ENCODE measurements at places on chromosomes 1 and 21.

- no peak for DNase-seq
Measured at GRCh38 chr1:110212169-110213142, 2.3 kb downstream of the KCNC4 start.

DNA sequence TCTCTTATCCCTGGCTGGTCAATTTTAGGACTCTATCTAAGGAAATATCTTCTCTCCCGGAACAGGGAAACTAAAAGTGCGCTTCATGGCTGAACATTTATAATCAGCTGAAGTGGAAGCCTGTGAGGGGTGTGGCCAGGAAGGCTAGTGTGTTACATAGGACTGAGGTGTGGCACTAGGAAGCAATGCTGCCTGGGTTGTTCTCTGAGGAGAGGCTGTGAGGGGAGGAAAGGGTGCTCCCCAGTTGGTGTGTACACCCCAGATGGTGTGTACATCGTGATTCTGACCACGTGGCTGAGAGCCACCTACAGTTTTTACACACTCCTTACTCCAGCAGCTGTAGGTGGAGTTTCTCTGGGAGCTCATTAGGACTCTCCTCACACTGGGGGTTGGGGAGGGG is 16.3 kb downstream of the NTPCR start:
- no peak for DNase-seq

DNA sequence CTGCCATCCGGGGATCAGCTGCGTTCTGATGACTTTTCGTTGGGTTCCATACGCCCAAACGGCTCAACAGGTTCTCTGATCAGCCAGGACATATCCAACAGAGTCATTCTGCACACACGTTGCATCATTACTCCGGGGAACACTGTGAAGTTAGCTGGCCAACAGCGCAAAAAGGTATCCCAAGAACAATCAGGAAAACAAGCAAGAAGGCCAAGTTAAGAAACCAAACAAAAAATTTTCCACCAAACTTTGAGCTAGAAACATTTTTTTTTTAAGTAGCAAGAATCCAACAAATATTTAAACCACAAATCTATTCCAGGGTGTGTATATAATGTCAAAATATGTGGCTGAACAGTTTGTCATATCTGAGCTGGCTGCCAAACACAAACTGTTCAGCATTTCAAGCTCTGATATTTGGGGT is 29.2 kb downstream of the NID1 start:
- no peak for DNase-seq

DNA sequence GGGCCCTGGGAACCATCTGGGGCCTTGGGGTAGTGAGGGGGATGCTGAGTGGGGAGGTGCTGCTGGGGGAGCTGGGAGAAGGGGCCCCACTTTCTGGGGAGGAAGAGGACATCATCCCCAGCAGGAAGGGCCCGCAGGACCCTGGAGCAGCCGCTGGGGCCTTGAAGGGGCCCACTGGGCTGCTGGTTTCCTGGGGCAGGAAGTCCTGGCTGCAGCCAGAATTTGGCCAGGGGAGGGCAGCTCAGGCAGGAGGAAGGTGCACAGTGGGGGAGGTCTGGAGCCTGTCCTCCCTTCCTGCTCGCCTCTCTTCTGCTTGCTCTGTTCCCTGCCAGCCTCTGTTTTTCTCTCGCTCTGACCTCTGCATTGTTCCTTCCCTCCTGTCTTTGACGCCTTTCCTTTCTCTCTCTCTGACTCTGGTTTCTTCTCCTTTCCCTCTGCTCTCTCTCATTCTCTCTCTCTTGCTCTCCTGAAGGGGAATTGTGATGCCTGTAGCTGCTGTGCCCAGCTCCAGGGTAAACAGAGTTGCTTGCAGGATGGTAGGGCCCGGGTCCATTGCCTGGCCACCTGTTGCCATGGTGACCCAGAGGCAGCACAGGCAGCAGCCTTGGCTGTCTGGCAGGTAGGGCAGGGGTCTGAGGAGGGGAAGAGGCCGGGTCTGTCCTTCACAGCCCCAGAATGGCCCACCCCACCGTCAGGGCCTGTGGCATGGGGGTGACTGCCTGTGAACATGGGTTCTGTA is 23.9 kb downstream of the ACOT11 start:
- no peak for DNase-seq

- no peak for DNase-seq
Measured at GRCh38 chr21:38293765-38294164, 37.0 kb downstream of the KCNJ15 start.

DNA sequence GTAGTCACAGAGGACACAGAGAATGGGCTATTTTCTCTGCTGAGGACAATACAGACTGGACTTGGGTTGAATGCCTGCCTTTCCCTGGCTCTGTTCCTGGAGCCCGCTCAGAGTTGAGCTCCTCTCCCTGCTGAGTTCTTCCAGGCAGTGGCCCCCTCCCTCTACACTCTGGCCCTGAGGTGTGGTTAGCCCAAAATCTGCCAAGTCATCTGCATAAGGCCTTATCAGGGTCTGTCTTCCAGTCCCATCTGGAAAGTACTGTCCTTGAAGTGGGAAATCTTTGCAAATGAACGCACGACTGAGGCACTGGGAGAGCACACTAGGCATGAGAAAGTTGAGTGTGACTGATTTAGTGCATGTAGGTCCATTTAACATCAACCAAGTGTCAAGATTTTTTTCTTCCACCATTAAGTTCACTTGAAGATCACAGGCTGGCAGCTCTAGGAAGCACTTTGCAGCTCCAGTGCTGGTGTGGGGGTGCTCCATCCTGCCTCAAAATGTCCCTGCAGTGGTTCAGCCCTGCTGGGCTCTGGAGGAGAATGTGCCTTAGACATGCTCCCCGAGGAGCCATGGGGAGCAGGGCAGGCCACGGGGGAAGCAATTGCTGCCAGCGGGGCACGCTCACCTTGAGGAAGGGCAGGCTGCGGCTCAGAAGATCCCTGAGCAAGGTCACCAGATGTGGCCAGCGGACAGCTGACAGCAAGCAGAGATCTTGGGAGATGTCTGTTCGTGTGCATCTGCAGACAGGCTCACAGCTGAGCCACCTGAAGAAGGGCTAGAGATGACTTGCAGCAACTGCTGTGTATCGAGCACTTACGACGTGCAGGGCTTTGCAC is 41.5 kb downstream of the IER5 start:
- DNase-seq: no peak

- DNase-seq: no peak
Measured at GRCh38 chr1:56418151-56418631, 161.2 kb downstream of the PLPP3 start.

DNA sequence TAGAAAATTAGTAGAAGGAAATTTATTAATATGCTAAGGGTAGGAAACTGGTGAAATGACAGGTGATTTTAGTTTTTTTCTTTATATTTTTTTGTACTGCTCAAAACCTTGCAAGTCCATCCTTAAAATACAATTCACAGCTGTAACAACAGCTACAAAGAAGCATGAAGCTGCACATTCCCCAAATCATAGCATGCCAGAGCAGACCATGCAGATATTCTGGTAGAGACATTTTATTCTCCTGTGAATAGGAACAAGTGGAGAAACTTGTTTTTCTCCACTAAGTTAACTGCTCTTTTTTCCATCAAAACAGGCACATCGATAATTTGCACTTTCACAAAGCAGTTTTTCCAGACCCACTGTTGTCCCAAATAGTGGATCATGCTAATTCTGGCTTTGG is 1125.7 kb downstream of the BRINP3 start:
- no peak for DNase-seq

DNA sequence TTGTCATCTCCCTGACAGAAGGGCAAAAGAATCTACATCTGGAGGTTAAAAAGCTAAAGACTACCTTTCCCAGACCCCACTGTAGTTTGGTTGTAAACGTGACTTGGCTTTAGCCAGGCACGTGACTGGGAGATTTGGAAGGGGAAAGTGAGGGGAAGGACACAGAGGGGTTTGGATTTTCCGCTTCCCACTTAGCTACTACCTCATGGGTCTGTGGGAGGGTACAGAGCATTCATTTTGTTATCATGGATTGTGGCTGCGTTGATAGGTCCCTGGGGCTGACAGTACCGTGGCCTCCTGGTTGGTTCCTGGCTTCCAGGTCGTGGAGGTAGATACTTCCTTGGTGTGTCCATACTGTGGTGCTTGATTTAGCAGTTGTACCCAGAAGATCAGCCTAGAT is 2.6 kb downstream of the CHD1L start:
- peak; percentile 30 for DNase-seq

DNA sequence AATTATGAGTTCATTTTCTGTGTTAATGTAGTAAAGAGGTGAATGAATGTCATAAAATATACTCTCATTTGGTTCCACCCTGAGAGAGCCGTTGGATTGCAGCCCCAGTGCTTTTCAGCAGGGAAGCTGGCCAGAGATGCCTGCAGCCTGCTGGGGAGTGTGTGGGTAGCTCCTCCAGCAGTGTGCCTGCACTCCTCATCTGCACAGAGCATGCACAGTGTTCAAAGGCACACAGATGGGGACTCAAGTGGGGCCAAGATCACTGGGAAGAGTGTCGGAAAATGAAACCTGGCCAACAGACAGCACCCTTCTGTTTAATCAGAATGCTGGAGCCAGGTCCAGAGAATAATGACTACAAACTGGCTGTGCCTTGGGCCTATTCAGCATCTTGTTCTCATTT is 206.8 kb downstream of the ST6GALNAC3 start:
- no peak for DNase-seq

DNA sequence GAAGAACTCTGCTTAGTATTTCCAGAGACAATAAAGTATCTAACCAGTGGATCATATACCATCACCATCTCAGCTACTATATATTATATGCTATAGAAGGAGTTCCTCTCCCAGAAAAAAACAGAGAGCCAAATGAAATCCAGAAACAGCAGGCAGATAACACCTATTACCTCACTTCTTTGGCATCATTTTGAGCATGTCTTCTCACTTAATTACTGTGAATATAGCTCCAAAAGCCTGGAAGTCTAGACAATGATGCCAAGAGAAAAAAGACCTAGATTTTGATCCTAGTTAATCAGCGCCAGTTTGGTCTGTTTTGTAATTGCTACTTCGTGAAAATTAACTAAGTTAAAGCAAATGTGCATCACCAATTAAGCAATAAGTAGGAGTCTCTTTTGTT is 131.3 kb downstream of the EIF4G3 start:
- DNase-seq: no peak

GRCh38 chr1:246012341-246012740 is 494.7 kb downstream of the SMYD3 start:
- peak; percentile 12 for DNase-seq

GRCh38 chr1:82510431-82510830 is 709.7 kb downstream of the ADGRL2 start:
- no peak for DNase-seq

- no peak for DNase-seq
Measured at GRCh38 chr1:15771836-15772515, 13.4 kb downstream of the FBLIM1 start.

- DNase-seq: no peak
Measured at GRCh38 chr1:245154429-245155271, at the start of gene KIF26B. Gene KIF26B, plus strand, starts transcription at chr1:245154985. Its CDS starts 440 bp downstream, at chr1:245155425.

GRCh38 chr21:20030390-20030789 is 967.8 kb upstream of the NCAM2 start:
- DNase-seq: no peak

DNA sequence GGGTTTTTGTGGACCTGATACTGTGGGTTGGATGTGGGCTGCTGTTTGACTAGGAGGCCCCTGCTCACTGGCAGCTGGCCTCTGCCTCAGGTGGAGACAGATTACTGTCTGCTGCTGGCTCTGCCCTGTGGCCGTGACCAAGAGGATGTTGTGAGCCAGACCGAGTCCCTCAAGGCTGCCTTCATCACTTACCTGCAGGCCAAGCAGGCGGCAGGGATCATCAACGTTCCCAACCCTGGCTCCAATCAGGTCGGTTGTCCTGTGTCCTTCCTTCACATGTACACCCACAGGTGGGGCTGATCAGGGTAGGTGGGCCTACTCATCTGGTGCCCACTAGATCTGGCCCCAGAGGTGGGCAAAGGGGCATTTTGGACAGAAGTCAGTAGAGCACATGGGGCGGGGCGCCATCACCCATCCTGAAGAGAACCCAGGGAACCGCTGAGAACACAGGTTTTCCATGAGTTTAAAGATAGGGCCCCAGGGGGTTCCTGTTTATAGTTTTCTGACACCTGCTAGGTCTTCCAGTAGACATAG is 37.2 kb downstream of the ZBTB17 start:
- DNase-seq: no peak

- DNase-seq: no peak
Measured at GRCh38 chr1:196577386-196577785, 30.9 kb downstream of the KCNT2 start.

- DNase-seq: no peak
Measured at GRCh38 chr1:245389873-245390272, 235.1 kb downstream of the KIF26B start.

GRCh38 chr1:211352985-211353515 is 26.4 kb downstream of the TRAF5 start:
- DNase-seq: peak; percentile 17

- no peak for DNase-seq
Measured at GRCh38 chr1:33339413-33339812, 18.5 kb upstream of the A3GALT2 start.
